Aortic smooth muscle cell (primary cell): ENCODE measurements at places on chromosomes 4 and X. TPM values are rescaled to one million over a fixed set of nuclear protein-coding genes. Genes with fewer than 3 reads are reported as not detected.

Gene QRFPR
- not detected in 2 replicates for total RNA-seq

Gene TRIM2
- total RNA-seq: 46.7 and 47.2 TPM in 2 replicates

Gene EREG
- total RNA-seq: under 0.01 and 0.13 TPM in 2 replicates

Gene EXOC1
- 39.6 and 55.9 TPM in 2 replicates for total RNA-seq

Gene TXK
- total RNA-seq: 0.13 and 0.56 TPM in 2 replicates

Gene IGSF1
- 1.1 and 1.7 TPM in 2 replicates for total RNA-seq

Gene DNAAF6
- not detected in 2 replicates for total RNA-seq

Gene SYP
- total RNA-seq: 0.66 and 0.75 TPM in 2 replicates

Gene ESX1
- total RNA-seq: not detected in 2 replicates

Gene F8A2
- not detected in 2 replicates for total RNA-seq

Gene HDX
- 2.5 and 2.9 TPM in 2 replicates for total RNA-seq

Gene MYL5
- 18.9 and 27.5 TPM in 2 replicates for total RNA-seq

Gene TLR3
- 3.7 and 6.9 TPM in 2 replicates for total RNA-seq

Gene TLR8
- not detected in 2 replicates for total RNA-seq

Gene FRG2
- not detected in 2 replicates for total RNA-seq

Gene CT47B1
- not detected in 2 replicates for total RNA-seq

Gene UCP1
- not detected in 2 replicates for total RNA-seq

Gene INTU
- total RNA-seq: 2.9 and 4.2 TPM in 2 replicates

Gene TCEAL9
- 184 and 202 TPM in 2 replicates for total RNA-seq

Gene TBC1D9
- total RNA-seq: 32.0 and 36.4 TPM in 2 replicates

Gene TBX22
- total RNA-seq: not detected in 2 replicates

Gene DDIT4L
- 0.92 and 5.2 TPM in 2 replicates for total RNA-seq

Gene DMRTC1
- total RNA-seq: not detected in 2 replicates

Gene CDKL2
- 0.26 and 0.44 TPM in 2 replicates for total RNA-seq

Gene OTUD6A
- not detected in 2 replicates for total RNA-seq

Gene SH3RF1
- total RNA-seq: 35.0 and 45.0 TPM in 2 replicates

Gene UGT2B10
- total RNA-seq: not detected in 2 replicates

Gene SPANXN4
- total RNA-seq: not detected in 2 replicates

Gene SLC38A5
- 14.2 and 21.1 TPM in 2 replicates for total RNA-seq

Gene SEC31A
- total RNA-seq: 304 and 357 TPM in 2 replicates

Gene CYSLTR1
- total RNA-seq: 0.26 and 1.1 TPM in 2 replicates

Gene CFAP99
- total RNA-seq: 0.12 and 0.13 TPM in 2 replicates

Gene AKAP17A
- 18.5 and 18.8 TPM in 2 replicates for total RNA-seq

Gene PDE6B
- total RNA-seq: 0.37 TPM in 1 of 2 replicates, not detected in the other

Gene LIMCH1
- 35.9 and 58.1 TPM in 2 replicates for total RNA-seq

Gene RBM41
- total RNA-seq: 11.5 and 13.9 TPM in 2 replicates

Gene IL15
- 2.9 TPM in 2 replicates for total RNA-seq

Gene TLR2
- under 0.01 TPM in 1 of 2 replicates, not detected in the other for total RNA-seq

Gene TECRL
- not detected in 2 replicates for total RNA-seq

Gene AWAT2
- 0.06 and 0.13 TPM in 2 replicates for total RNA-seq

Gene ARHGAP10
- total RNA-seq: 30.8 and 46.3 TPM in 2 replicates

Gene SATL1
- total RNA-seq: not detected in 2 replicates

Gene GAGE12H
- total RNA-seq: not detected in 2 replicates

Gene HPSE
- 0.62 and 2.5 TPM in 2 replicates for total RNA-seq

Gene HOPX
- 0.26 and 0.68 TPM in 2 replicates for total RNA-seq

Gene MCTS1
- total RNA-seq: 37.1 and 40.8 TPM in 2 replicates

Gene SSX4B
- not detected in 2 replicates for total RNA-seq

Gene SHROOM2
- 0.25 and 0.26 TPM in 2 replicates for total RNA-seq

Gene SLC9B1
- 2.9 and 4.9 TPM in 2 replicates for total RNA-seq

Gene LRBA
- 46.1 and 53.4 TPM in 2 replicates for total RNA-seq

Gene MID1
- 10.7 and 15.2 TPM in 2 replicates for total RNA-seq

Gene TRPC5OS
- total RNA-seq: not detected in 2 replicates

Gene NEUROG2
- not detected in 2 replicates for total RNA-seq

Gene MAGEA10
- not detected in 2 replicates for total RNA-seq

Gene HS6ST2
- total RNA-seq: 0.06 and 0.13 TPM in 2 replicates

Gene NDST3
- not detected in 2 replicates for total RNA-seq

Gene ATP7A
- total RNA-seq: 18.2 and 20.3 TPM in 2 replicates

Gene TLR7
- not detected in 2 replicates for total RNA-seq

Gene ATP1B4
- total RNA-seq: not detected in 2 replicates
